Naive thymus-derived CD8-positive, alpha-beta T cell (primary cell): ENCODE measurements at places on chromosomes 7 and 10.

DNA sequence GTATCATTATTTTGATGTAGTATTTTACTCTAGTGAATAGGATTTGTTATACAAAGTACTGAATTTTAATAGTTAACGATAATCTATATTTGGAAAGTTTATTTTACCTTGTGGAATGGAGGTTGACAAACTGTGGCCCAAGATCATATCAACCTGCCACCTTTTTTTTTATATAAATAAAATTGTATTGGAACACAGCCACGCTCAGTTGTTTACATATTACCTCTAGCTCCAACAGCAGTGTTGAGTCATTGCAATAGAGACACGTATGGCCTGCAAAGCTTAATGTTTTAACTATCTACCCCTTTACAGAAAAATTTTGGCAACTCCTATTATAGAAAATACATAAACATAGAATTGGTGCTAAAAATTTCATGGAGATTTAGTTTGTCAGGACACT is 239.3 kb downstream of the THSD7A start:
- no peak for DNase-seq

GRCh38 chr10:121598263-121599249 is at the start of gene FGFR2:
FGFR2 (minus strand) TSS chr10:121598444; CDS start chr10:121593817, 4,627 bp downstream.
- DNase-seq, result no peak

DNA sequence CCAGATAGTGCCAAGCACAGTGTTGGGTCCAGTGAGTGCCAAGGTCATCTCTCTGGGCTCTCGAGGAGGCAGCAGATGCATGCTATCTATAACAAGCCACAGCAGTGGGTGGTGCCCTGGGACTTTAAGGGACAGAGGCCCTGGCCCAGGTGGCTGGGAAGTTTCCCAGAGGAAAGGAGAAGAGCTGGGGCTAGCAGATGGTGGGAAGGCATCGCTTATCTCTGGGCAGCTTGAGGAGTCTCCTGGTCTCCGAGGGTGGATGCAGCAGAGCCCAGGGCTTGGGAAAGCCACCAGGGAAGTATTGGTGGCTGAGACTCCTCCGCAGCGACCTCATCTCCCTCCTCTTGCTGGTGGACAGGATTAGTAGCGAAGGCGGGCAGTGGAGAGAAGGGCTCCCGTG is 63.4 kb upstream of the LRRC4 start:
- DNase-seq, result no peak

GRCh38 chr7:94888551-94888950 is 18.8 kb upstream of the PPP1R9A start:
- DNase-seq, result no peak

- no peak for DNase-seq
Measured at GRCh38 chr7:107025449-107026103, 18.9 kb upstream of the PRKAR2B start.

DNA sequence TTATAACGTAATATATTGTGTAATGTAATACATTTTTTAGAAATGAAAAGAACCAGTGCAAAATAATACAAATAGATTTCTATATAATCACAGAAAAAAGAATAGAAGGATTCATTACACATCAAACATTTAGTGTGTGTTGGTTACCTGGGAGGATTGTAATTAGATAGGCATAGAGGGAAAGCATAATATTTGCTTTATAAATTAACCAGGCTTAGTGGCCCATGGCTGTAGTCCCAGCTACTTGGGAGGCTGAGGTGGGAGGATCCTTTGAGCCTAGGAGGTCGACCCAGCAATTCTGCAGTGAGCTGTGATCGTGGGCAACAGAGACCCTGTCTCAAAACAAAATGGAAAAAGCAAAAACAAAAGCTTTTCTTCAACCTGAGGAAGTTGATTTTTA is 5.0 kb upstream of the CNOT4 start:
- DNase-seq, result no peak

- no peak for DNase-seq
Measured at GRCh38 chr7:22851145-22851544, 28.5 kb upstream of the TOMM7 start.

DNA sequence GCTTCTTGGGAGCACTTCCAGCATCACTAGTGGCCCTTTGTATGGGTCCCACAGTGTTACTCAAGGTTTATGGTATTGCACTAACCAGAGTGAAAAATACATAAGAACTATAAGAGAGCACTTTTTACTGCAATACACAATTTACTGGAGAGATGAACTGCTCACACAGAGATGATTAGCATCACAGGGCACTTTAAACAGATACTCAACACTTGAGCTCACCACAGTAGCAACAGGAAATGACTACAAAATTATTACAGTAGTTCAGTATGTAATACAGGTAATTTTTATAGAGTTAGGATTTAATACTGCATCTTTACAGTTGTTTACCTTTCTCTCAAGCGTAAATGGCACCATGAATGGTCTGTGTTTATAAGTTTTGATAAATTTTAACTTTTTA is 68.2 kb upstream of the CDK1 start:
- no peak for DNase-seq

- no peak for DNase-seq
Measured at GRCh38 chr10:59558066-59558465, 151.6 kb downstream of the SLC16A9 start.

DNA sequence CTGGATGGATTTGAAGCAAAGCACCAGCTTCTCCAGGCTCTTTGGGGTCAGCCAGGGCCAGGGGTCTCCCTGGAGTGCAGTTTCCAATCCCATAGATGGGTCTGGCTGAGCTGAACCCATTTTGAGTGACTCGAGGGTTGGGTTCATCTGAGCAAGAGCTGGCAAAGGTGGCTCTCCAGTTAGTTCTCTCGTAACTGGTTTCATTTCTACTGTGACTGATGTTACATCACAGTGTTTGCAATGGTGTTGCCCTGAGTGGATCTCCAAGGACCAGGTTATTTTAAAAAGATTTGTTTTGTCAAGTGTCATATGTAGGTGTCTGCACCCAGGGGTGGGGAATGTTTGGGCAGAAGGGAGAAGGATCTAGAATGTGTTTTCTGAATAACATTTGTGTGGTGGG is 14.2 kb downstream of the LEP start:
- no peak for DNase-seq

GRCh38 chr10:33293076-33293475 is 41.4 kb downstream of the NRP1 start:
- no peak for DNase-seq

DNA sequence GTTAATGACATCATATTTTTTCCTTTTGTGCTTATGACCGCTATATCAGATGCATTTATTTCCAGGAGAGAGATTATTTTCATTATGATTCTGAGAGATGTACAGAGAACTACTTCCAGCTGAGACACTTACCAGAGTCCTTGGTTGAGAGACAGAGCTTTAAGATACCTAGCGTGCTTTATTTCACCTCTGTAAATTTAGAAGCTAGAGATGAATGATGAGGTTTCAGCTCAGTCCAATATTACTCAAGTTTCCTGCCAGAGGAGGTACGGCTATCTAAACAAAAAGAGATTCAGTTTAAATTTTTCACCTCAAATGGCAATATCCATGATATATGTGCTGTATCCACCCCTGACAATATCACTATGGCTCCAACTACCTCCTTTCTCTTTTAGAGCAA is 182.6 kb upstream of the FAM3C start:
- no peak for DNase-seq

GRCh38 chr10:77702166-77702565 is 64.6 kb upstream of the KCNMA1 start:
- no peak for DNase-seq

DNA sequence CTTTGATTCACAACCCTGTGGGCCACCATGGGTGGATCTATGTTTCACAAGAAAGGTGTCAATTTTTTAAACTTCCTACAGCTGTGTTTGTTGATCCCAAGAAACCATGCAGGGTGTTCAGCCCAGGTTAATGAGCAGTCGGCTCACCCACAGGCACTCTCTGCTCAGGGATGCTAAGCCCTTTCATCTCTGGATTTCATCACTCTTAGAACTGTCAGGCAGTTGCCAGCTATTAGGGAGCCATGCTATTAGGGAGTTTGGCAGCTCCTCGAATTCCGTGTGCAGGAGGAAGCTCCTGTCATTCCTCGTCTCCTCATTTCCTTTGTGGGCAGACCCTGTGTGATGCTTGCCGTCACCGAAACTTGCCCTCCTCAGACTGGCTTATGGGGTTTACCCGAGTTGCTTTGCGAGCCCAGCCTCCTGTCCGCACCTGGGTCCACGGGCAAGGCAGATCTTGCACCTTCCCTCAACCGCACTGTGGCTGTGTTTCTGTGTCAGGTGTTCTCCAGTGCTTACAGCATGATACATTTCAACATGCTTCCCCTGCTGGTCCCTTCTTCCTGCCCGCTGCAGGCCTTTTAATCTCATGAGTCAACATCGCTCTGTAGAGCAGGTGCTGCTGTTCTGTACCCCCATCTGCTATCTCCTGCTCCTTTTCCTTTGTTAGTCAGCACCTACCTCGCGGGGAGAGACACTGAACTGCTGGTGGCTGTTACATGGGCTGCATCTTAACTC is 509.8 kb downstream of the SUGCT start:
- DNase-seq, result no peak

DNA sequence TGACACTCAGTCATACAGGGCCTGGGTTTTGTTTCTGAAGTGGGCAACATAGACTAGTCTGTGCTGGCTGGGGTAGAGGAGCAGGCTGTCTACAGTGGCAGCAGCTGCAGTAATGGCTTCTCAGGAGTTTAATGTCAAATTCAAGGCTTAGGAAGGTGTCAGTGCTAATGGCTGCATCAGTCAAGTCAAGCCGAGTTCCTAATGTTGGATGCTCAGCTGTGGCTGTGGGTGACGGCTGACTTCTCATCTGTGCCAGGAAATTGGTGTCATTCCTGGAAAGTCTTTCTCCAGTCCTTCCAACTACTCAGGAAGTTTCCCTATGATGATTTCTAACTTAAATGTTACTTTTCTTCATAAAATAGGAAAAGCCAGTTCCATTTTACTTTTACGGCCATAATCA is 468.1 kb upstream of the IGFBP3 start:
- no peak for DNase-seq

- no peak for DNase-seq
Measured at GRCh38 chr10:55852900-55853299, 508.2 kb downstream of the ZWINT start.

DNA sequence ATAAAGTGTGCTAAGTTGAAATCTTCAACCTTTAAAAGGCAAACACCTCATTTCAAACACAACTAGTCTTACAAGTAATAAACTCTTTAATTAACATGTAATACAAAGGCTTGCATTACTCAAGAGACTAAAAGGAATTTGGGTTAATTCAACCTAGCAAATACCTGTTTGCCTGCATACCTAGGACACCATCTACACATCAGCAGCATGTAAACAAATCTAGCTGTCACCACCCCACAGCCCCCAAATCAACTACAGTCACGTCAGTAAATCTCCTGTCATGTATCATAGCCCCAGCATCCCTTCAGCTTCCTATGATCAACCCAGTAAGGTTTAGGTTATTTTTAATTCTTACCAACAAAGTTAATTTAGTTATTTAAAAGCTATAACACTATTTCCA is 33.5 kb downstream of the ZNF800 start:
- DNase-seq, result no peak

- no peak for DNase-seq
Measured at GRCh38 chr10:114401195-114401791, 3.0 kb downstream of the AFAP1L2 start.

DNA sequence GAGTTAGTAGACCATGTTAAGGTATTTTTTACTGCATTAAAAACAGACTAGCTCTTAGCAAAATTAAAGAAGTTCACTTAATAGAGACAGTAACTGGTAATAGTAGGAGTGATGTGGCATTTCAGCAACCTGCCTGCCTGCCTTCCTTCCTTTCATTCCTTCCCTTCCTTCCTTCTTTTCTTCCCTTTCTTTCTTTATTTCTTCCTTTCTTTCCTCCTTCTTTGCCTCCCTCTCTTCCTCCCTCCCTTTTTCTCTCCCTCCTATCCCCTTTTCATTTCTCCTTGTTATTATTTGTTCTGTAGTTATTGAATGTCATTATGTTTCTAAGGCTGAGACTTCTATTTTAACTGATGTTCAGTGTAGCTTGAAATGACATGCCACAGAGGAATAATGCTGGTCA is 146.5 kb upstream of the WNT16 start:
- DNase-seq, result no peak
